Foreskin melanocyte (primary cell): ENCODE measurements at places on chromosomes 2 and 18.

DNA sequence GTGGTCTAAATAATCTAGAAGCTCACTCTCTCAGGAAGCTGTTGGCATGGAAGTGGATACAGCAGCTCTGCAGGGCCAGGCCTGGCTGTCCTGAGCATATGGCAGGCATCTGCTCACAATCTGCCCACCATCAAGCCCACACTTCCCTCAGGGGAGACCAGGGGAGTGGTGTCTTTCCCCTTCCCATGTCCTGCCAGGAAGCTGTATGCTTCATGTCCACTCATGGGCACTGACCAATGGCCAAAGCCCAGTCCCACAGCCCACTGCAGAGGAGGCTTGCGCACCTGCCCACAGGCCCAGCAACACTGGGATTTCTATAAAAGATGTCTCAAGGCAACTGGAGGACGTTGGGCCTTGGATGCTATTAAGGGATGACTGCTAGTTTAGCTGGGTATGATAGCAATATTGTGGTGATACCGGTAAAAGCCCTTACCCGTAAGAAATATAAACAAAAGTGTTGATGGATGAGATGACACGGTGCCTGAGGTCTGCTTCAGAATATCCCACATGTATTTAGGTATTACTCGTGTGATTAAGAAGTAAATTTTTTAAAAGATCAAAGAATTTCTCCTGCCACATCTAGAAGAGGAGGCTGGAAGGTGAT, 106.7 kb upstream of the CTDP1 start:
- DNase-seq: no peak

DNA sequence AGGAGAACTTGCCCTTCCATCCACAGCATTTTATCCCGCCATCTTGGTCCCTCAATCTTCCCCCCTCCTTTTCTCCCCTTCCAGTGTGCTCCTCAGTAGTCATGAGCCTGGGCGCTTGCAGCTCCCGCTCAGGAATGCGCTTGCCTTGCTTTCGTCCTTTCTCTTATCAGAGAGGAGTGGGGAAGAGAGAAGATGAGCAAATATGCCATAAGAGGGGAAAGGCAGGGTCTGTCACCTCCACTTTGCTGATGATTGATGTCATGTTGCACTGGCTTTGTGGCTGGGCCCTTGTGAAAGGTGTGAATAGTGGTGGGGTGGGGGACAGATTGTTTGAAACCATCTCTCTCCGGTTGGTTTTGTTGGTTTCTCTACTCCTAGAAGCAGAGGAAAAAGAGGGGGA, 569.3 kb downstream of the TNS1 start:
- DNase-seq: no peak

DNA sequence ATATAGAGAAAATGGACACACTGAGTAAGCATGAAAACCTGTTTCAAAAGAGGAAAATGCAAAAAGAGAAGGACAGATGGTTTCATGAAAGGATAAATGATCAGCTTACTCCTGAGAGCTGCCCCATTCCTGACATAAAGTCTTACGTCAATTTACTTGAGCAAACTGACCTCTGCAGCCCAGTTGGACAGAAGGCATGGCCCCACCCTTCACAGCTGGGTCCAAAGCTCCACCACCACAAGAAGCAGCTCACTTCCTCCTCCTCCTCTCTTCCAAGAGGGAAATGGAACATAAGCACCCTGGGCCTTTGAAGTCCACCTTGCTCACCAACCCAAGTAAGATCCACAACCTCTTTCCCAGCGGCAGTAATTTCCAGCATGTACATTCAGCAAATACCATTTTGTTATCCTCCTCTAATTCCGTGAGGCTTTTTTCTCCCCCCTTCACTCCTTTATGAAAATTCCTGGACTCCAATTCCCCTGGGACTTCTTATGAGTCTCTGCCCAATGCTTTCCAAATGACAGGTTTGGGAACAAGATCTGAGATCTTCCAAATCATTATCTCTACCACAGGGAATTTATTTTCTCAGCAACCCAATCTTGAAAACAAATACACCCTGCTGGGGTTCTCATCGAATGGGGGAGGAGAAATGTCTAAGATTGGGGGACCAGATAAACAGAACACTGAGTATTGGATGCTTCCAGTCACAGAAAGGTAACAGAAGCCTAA, 10.1 kb downstream of the COL4A4 start:
- DNase-seq: no peak

DNA sequence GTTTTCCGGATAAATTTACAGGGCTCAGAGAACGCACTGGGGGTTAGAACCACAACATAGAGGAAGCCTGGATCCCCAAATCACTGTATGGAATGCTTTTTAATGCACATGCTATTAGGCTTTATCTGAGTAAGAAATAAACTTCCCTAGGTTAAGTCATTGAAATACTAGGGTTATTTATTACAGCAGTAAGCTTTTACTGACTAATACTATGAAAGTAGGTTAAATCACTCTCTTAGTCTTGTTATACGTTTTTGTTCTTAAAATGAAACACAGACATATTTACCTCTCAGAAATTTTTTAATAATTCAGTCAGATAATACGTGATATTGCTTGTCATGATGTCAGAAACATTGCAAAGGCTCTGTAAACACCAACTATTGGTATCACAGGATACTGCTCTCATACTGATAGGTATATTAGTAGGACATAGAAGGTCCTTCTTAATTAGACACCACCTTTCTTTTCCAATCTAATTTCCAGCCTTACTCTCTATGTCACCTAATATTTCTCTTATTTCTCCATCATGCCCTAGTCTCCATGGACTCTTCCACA, 162.7 kb upstream of the NYAP2 start:
- no peak for DNase-seq

DNA sequence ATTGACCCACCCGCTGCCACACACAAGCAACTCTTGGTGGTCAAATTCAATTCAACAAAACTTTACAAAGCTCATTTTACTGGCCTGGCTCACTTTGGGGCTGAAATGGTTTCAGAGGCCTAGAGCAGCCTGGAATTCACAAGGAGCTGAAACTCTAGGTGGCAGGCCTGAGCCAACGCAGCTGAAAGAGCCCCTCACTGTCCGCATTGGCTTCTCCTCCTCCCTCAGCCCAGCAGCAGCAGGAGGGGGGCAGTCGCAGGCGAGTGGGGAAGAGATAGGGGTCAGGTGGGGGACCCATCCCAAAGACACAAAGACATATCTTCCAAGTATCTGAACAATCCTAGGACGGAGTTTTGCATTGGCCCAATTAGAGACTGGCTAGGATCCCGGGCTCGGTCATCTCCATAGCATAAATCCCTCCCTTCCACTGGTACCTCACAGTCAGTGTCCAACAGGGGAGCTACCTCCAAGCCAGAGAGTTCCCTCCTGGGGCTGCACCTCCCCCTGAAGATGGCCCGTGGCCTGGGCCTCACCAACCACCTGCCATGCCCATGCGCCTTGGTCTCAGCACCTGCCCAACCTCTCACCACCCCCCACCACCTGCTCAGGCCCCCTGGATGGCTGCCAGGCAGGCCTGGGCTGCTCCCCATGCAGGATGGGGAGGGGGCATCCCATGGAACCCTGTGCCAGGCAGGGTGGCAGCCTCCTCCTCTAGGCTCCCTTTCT, 113.4 kb downstream of the ZBTB7C start:
- DNase-seq: no peak

DNA sequence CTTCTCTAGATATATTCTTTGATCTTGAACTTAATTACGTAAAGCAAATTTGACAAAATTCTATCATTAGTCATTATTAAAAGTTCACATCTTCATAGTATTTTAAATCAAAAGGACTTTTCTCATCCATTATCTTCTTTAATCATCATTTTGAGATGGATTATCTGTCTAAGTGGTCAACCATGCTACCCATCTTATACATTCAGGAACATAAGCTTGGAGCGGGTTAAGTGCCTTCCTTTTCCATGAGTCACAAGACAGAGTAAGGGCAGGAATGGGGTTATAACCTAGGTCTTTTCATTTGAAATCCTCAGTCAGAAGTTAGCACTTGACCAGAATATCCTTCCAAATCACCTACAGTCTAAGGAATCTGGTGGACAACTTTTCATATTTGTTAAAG, 297.1 kb downstream of the TCF4 start:
- DNase-seq: no peak

GRCh38 chr18:74252039-74252395, 39.7 kb downstream of the CYB5A start:
- no peak for DNase-seq

GRCh38 chr18:7000484-7001096, 117.0 kb downstream of the LAMA1 start:
- peak; percentile 16 for DNase-seq

GRCh38 chr18:14086458-14087231, 45.6 kb downstream of the ZNF519 start:
- DNase-seq: peak; percentile 28

DNA sequence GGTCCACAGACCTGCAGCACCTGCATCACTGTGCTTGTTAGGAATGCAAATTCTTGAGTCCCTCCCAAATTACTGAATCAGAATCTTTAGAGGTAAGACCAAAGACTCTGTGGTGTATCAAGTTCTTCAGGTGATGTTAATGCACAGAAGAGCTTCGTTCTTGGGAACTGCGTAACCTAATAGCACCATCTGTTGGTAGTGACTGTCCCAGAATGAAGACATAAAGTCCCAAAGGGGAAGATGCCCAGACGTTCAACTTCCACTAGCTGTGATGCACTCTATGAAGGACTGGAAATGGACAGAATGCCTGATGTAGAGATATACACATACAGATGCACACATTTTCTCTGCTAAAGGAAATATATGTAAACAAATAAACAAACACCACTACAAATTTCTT, 576.0 kb downstream of the LRP1B start:
- DNase-seq: peak; percentile 31

DNA sequence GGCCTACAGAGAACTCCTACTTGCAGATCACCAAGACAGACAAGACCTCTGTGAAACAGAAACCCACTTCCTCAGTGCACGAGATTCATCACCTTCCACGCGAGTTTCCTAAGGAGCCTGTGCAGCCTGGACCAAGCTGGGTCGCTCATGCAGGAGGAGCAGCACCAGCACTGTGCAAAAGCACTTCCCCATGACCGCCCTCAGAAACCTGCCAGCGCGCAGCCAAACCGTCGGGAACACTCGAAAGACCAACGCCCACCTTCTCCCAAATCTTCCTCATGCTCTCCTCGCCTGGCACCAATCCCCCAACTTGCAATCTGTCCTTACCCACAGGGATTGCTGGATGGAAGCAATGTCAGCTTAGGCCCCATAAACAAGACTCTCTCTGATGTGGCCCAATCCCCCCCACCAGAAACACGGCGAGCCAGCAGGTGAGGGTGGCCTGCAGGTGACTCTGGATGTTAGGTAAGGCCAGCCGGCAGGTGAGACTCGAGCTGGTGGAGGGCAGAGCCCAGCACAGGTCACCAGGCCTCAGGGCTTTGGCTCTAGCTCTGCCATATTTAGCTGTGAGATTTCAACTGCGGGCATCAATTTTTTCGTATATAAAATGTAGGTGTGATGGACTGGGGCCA, 69.4 kb downstream of the PXDN start:
- no peak for DNase-seq

GRCh38 chr2:198441246-198441645, 636.9 kb downstream of the PLCL1 start:
- DNase-seq: no peak

DNA sequence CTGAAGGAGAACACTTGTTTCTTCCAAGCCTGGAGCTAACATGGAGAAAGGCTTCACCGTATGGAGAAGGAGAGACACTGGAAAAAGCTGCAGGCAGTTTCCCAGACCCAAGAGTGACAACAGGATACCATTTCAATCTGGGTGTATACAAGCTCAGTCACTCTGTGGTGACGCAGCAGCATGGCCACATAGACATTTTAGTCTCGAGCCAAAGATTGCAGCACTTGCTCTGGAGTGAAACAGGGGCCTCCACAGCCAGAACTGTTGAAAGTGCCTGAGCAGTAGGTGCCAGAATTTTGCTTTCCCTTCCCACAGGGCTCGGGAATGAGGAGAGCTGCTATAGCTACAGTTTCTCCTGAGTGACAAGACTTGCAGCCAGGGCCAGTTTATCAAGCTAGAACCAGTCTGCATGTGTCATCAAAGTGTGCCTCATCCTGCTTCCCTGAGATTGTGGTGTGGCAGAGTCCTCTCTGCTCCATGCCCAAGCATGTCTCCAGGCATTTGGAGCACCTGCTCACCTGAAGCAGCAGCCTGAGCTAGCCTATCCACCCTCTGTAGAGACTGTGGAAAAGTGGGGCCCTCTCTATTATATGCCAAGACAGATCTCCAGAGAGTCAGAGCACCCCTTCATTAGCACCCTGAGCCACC, 234.6 kb upstream of the CDH19 start:
- no peak for DNase-seq

DNA sequence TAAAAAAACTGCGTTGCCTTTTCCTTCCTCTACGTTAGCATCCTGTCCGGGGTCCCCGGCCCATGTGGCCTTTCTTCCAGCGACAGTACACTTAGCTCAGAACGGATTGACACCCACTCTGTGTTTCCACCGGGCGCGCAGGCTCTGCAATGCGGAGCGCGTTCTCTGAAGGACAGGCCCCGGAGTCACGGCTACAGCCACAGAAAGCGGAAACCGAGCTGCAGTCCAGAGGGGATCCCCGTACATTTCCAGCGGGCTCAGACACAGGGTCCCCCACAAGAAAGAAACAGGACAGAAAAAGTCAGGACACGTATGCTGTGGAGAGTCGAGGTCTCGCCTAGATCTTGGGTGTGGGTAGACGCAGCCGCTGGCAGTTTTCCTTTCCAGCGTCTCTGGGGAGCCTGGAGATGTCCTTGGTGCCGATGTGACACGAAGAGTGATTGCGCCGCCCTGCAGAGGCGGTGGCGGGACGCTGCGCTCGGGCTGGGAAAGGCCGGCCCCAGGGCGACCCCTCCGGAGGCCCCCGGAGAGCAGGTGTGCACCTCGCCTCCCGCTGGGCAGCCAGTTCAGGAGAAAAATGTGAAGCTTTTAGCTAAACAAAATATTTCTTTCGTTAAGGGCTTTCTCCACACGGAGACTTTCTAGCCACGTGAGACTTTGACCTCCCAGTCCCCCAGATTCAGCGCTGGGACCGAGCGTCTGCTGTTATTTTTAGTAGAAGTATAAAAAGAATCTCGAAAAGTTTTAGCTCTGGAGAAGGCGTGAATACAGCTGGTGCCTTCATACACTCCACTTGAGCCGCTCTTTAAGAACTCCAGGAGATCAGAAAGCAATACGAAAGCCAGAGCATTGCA, 1.3 kb upstream of the ACKR3 start:
- no peak for DNase-seq

- DNase-seq: no peak
Measured at GRCh38 chr2:66239655-66240054, 195.3 kb upstream of the MEIS1 start.

GRCh38 chr2:127308586-127309138, 14.7 kb upstream of the ERCC3 start:
- no peak for DNase-seq

GRCh38 chr2:234003972-234004617, 46.4 kb upstream of the SPP2 start:
- DNase-seq: peak; percentile 44

- DNase-seq: no peak
Measured at GRCh38 chr18:12944709-12945108, 3.1 kb upstream of the SEH1L start.

DNA sequence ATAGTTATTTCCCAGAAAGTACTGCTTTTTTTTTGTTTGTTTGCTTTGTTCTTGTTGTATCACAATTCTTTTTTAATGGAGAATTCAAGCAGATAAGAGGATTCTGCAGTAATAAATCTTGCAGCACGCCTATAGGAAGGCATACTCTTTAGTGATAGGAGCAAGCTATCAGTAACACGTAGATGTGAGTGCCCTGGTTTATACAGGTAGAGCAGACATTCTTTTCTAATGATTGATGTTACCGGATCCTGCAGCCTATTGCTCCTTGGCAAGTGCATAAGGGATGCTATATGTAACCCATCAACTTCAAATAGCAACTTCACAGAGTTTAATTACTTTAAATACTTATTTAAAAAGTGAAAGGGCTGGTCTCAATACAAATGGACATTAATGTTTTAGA, 834.2 kb upstream of the GCFC2 start:
- DNase-seq: no peak

- DNase-seq: no peak
Measured at GRCh38 chr18:2891526-2892431, 45.0 kb downstream of the EMILIN2 start.
